ENCODE measurements at places on chromosomes 5 and 9. TPM values are rescaled to one million over a fixed set of nuclear protein-coding genes. Genes with fewer than 3 reads are reported as not detected.

The CAMLG gene
- total RNA-seq, result 30.9 TPM

The LYRM7 gene
- 7.5 TPM for total RNA-seq

The ANXA2R gene
- total RNA-seq, result 5.4 TPM

The FOXD4 gene
- 0.19 TPM for total RNA-seq

The PDE6A gene
- under 0.01 TPM for total RNA-seq

The ARHGEF37 gene
- 16.7 TPM for total RNA-seq
